ENCODE measurements at places on chromosomes 4 and X.

DNA sequence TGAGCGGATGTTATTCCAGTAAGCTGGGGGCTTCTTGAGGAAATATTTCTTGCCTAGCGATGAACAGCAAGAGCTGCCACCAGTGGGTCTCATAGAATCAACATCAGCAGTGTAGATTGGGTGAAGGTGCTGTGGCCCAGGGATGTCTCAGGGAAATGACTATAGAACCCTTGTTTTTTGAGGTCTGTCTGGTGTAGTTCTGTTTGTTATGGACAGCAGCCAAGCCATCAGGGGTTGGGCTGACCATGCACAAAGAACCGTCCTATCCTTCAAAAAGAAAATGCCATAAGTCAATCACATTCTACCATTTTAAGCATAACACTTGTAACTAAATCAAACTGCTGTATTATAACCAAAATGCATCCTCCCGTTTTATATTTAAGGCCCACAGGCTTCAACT, 17.3 kb upstream of the C1GALT1C1 start:
- no peak for DNase-seq

- no peak for DNase-seq
Measured at GRCh38 chrX:81900522-81900921, 698.6 kb downstream of the SH3BGRL start.

GRCh38 chrX:31168551-31168950, 96.7 kb upstream of the FTHL17 start:
- no peak for DNase-seq

DNA sequence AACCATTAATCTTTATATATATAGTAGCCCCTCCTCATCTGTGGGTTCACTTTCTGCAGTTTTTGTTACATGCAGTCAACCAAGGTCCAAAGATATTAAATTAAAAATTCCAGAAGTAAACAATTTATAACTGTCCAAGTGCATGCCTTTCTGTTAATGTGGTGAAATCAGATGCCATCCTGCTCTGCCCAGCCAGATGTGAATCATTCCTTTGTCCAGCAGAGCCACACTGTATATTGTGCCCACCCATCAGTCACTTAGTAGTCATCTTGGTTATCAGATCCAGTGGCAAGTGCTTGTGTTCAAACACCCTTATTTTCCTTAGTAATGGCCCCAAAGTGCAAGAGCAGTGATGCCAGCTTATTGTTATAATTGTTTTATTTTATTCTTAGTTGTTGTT, 17.2 kb upstream of the PRDM5 start:
- DNase-seq = no peak

- DNase-seq = no peak
Measured at GRCh38 chrX:49120091-49120490, 3.4 kb downstream of the GPKOW start.

DNA sequence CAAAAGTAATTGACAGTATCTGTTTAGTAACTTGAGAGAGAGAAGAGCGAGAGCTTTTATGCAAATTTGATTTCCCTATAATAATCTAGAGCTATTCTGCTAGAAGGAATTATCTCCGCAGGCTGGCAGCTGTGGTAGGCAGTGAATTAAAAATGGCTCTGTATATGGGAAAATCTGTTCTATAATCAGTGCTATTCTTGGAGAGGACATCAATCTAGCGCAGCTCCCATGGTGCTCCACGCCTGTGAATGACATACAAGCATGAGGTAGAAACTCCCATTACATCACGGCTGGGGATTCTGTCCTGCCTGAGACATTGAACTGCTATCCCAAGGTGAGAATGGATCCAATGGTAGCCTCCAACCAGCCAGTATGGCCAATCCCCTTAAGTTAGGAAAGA, 179.0 kb downstream of the DHX15 start:
- no peak for DNase-seq

DNA sequence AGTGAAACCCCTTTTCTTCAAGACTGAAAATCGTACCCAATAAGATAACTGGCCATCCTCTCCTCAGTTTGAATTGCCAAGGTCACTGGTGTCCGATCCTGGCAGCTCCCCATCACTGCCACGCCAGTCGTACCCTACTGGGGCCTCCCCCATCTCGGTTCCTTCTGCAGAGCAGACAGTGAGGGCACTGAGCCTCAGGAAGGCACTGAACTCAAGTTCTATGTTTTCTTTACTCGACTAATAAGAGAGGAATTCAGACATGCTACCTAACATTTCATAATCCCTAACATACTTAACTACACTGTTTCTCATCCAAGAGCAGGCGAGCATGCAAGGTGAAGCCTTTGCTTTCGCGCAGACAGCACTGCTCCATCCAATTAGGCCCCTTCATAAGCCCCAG, 23.4 kb downstream of the ZFYVE28 start:
- no peak for DNase-seq

GRCh38 chr4:3423406-3423805, 18.4 kb upstream of the HGFAC start:
- no peak for DNase-seq

DNA sequence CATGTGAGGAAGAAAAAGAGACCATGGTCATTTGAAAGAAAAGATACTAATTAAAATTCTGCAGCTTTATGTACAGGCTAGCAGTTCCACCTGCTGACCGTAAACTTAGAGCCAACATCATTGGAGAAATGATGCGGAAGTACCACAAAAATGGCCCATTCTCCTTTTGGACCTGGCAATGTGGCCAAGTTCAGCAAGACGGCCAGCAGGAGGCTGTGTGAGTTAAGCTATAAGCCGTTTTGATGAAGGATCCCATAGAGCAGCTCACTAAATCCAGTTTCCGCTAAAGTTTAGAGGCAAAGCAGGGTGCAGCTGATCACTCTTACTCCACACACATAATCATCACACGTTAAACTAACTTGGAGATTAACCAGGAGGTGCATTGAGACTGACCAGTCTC, 133.8 kb downstream of the LDB2 start:
- DNase-seq = no peak

DNA sequence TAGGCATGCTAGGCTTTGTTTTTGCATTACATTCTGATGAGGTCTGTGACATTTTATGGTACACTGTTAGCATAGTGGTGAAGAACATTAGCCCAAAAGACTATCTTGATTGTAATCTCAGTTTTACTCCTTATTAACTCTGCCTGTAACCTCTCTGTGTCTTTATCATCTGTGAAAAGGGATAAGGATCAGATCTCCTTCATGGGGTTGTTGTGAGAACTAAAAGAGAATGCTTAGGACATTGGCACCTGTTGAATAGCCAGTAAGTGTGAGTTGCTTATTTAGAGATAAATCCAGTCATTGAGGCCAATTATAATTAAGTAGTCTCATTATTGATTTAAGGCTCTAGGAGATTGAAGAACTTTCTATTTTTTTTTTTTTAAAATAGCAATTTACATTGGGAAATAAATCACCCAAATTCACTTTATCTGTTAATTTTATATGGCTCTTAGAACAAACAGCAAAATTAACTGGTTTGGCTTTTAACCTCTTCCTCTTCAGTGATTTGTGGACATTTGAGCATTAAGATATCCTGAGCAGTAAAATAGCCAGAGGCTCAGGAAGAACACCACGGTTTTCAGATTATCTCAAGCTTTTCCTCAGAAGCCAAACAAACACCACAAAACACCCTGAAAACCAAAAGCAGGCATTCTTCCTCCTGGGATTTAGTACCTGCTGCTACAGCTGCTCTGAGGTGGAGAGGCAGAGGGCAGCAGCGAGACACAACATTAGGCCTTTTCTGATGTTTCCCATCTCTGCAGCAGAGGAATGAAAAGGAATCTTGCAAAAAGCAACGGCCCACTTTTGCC, 192.9 kb downstream of the ARHGAP10 start:
- no peak for DNase-seq

DNA sequence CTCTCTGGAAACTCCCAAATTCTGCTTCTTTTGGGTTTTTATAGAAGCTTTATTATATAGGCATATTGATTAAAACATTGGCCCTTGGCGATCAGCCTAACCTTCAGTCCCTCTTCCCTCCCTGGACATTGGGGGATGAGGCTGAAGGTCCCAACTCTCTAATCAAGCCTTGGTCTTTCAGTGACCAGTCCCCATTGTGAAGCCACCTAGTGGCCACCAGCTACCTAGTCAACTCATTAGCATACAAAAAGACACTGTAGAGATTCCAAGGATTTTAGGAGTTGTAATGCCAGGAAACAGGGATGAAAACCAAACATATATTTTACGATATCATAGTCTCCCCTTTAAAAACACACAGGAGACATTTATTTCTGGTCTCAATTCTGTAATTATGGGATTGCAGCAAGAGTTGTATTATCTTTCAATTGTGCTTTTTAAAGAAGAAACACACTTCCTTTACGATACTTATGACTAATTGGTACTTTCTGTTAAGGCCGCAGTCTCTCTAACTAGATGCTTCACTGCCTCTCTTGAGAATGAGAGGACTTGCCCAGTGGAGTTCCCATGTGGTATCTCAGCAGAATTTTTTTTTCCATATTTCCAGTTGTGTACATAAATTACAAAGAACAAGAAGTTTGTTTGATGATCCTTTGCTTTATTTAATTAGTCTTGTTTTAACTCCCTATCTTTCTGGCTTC, 58.2 kb downstream of the WDR17 start:
- DNase-seq = no peak

GRCh38 chr4:110484767-110485166, 8.8 kb downstream of the ENPEP start:
- no peak for DNase-seq

GRCh38 chr4:86386817-86387415, 27.1 kb upstream of the MAPK10 start:
- no peak for DNase-seq

DNA sequence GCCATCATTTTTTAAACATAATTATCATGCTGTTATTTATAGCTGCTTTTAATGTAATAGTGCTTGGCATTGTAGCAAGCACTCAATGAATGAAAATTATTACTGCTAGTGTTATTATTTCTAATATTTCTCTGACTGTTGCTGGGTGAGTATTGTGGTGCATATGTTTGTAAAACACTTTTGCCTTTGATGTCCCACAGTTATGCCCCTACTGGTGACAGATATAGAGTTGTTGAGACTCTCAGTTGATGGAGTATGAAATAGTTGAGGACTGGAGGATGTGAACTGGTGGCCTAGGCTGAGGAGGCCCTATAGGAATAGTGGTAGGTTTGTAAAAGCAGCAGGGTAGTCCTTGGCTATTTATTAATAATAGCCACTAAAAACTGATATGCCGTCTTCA, 9.6 kb downstream of the INTS6L start:
- no peak for DNase-seq

DNA sequence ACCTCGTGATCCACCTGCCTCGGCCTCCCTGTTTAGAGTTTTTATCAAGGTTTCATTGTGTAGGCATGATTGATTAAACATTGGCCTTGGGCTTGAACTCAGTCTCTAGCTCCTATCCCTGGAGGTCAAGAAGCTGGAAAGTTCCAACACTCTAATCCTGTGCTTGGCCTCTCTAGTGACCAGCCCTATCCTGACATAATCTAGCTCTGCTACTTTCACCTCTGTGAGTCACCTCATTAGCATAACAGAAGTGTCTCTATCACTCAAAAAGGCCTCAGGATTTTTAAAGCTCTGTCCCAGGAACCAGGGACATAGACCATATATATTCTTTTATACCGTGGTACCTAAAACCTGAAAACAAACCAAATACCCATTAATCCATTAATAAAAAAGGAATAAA, 377.5 kb downstream of the CENPC start:
- no peak for DNase-seq

GRCh38 chr4:105399532-105400161, 74.2 kb downstream of the PPA2 start:
- no peak for DNase-seq

- DNase-seq = no peak
Measured at GRCh38 chrX:2829469-2830246, 928 bp downstream of the GYG2 start.

DNA sequence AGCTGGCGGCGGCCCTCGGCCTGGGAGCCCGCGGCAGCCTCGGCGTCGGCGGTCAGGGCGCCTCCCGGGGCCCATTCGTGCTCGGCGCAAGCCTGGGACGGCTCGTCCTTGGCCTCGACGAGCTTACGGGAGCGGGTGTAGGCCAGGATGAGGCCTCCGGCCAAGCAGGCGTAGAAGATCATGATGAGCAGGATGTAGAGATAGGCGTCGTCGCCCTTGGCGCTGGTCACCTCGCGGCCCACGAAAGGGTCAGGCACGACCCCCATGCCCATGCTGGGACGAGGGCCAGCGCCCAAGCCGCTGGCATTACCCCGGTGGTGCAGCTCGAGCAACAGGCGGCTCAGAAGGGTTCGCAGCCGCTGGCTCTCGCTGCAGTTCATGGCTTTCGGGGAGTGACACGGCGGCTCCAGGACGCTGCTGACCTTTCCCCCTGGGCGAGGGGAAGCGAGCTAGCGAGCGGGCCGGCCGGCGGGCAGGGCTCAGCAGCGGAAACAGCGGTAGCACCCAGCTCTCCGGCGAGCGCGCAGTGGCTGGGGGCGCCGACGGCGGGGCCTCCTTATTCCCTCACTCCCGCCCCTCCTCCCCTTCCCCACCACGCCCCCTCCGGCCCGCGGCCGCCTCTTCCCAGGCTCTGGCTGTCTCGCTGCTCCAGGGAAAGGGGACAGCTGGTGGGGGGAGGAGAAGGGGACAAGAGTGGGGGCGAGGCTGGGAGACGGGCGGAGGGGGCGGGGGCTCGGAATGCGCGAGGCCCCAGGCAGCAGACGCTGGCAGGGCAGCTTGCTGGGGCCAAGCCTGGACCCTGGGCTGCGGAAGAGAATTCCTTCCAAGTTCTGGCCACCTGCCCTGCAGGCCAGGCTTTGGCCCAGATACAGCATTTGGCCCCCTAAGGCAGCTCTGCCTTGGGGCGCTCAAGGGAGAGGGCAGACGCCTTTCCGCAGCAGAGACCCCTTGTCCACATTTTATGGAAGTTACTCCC, at the start of gene KCNE5:
Gene KCNE5, minus strand, starts transcription at position 532 of the 976 bp plus-strand sequence. Its CDS starts 152 bp downstream, at position 380.
- DNase-seq = no peak

DNA sequence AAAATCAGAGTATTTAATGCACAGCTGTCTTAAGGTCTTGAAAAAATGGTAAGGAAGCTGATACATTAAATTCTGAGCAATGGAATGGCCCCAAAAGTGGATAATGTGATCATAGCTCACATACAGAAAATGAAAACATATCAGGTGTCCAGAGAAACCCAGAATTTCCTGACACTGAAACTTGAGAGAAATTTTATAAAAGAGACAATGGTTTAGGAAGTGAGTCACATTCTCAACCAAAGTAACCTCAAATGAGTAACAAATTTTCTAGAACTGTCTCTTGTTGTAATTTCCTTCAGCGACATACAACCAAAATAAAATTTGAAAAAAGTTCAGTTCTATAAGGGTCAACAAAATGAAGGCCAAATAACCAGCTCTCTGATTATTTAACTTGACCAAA, 37.4 kb upstream of the PACRGL start:
- no peak for DNase-seq

- DNase-seq = no peak
Measured at GRCh38 chrX:97290199-97290598, 406.5 kb downstream of the RPA4 start.

DNA sequence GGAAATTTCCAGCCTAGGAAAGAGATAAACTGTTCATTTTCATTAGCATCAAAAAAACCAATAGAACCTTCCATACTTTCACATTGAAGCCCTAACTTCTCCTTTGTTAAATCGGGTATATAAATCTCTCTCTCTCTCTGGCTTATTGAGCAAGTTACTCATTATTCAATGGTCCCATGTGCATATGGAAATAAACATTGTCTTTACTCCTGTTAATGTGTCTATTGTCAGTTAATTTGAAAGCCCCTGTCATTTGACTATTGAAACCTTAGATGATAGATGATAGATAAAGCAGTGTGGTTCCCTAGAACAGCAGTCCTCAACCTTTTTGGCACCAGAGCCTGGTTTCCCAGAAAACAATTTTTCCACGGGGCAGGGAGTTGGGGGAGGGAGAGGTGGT, 46.8 kb downstream of the CENPVL3 start:
- DNase-seq = no peak

GRCh38 chr4:76753814-76754213, 144.1 kb downstream of the SOWAHB start:
- no peak for DNase-seq

Measured in stimulated activated CD8-positive, alpha-beta memory T cell treated with anti-CD3 and anti-CD28 coated beads, Interleukin-2, amount 100 ng/mL, for 1 hour (primary cell).